ENCODE measurements at places on chromosomes 1 and 21.

GRCh38 chr1:154208677-154209388, 2.7 kb upstream of the CFAP141 start:
- no peak for DNase-seq

- no peak for DNase-seq
Observed at GRCh38 chr1:212945463-212946160, 4.7 kb upstream of the VASH2 start.

- DNase-seq: peak; percentile 98
Observed at GRCh38 chr1:61754545-61754944, 12.3 kb downstream of the PATJ start.

DNA sequence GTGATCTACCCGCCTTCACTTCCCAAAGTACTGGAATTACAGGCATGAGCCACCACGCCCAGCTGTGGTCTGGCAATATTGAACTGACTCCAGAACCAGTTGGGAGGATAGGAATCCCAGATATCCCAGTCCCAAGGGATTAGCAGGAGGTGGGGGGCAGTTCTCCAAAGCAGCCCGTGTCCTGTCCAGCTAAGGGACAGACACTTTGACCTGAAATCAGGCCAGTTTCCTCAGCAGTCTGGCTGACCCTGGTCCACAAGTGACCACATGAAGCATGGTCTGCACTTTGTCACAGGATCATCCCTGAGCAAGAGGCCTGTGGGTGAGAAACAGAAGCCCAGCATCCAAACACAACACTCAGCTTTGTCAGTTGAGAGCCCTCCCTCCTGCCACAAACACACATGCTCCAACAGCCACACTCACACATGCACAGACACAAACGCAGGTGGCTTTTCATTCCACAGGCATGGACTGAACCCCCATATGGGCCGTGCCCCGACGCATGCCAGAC, 2.7 kb upstream of the FDPS start:
- DNase-seq: no peak

- no peak for DNase-seq
Observed at GRCh38 chr1:109530457-109531087, 9.1 kb upstream of the GPR61 start.

DNA sequence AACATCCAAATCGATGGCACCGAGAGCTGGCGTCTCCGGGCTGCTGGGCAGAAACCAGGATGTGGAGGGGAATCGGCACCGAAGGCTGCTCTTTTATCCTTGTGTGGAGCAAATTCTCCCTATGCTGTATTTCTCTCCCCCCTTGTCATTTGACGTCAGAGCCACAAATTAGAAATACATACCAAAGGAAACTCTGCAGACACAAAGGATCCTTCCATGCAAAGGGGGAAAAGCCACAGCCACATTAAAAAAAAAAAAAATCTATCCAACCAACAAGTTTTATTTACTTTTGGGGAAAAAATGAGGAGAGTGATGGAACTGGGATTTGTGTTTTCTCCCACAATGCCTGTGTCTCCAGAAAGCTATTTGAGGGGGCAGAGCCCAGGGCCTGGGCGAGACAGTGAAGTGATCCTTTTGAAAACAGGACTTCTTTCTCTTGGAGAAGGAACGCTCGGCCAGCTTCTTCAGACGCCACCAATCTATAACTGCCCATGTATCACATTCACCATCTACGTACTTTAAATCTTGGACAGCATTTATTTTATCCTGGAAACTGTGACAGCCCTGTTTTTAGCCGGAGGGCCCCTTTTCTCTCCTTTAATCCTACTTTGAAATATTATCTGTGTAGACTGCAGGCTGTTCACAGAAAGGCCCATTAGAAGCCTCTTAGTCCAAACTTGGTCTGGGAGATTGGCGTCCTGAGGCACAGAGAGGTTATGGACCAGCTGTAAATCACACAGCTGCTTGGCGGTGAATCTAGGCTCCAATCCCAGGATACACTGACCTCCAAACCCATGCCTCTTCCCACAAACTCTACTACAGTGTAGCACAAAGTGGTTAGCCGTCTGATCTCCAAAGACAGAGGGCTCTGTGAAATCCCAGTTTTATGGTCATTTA, 4.5 kb downstream of the KANK4 start:
- DNase-seq: no peak

- DNase-seq: no peak
Observed at GRCh38 chr21:32519945-32520874, 65.1 kb downstream of the TCP10L start.

DNA sequence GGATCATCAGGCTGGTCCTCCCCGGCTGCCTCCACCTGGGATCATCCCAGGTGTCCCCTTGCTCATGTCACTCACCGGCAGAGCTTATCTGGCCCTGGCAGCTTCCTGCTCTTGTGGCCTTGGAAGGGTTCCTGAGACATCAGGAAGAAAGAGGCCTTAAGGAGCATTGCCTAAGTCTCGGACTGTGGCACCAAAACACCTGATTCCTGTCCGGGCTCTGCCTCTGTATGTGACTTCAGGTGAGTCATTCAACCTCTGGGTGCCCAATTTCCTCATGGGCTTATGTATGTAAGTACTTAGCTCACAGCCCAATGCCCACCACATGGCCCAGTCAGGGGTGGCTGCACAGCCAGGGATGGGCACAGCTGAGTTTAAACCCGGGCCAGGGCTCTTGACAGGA, 255.9 kb upstream of the VAMP3 start:
- peak; percentile 40 for DNase-seq

DNA sequence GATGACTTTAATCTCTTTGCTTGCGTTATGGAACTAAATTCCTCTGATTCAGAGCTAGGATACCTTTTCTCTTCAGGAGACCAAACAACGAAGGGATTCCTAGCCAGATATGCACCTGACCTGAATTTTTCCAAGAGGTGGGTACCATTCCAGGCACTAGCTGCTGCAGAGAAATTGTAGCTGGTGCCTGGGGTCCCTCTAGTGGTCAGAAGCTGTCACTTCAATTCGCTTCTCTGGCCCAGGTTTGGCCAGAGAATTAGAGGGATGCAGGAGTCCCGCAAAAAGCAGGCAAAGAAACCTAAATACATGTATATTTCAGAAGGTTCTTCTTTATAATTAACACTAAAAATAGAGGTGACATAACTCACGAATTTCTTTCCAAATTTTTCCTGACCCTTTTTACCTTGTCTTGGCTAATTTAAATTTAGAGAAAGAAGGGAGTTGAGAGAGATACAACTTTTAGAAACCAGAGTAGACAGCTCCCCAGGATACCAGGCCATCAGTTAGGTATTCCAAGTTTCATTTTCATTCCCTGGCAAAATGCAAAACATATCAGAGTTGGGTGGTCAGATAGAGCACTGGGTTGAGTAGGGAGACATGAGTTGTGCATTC, 9.6 kb downstream of the ACKR1 start:
- DNase-seq: peak; percentile 34

- DNase-seq: no peak
Observed at GRCh38 chr21:34698270-34699015, 29.6 kb downstream of the CLIC6 start.

- peak; percentile 37 for DNase-seq
Observed at GRCh38 chr1:74502432-74502831, 10.0 kb downstream of the LRRC53 start.

- DNase-seq: no peak
Observed at GRCh38 chr21:41695513-41695912, 71.3 kb downstream of the RIPK4 start.

DNA sequence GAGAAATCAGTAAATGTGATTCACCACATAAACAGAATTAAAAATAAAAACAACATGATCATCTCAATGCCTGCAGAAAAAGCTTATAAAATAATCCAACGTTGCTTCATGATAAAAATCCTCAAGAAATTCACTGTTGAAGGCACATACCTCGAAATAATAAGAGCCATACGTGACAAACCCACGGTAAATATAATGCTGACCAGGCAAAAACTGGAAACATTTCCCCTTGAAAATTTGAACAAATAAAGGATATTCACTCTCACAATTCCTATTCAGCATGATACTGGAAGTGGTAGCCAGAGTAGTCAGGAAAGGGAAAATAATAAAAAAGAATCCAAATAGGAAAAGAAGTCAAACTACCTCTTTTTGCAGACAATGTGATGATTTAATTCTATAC, 148.8 kb downstream of the BRINP3 start:
- DNase-seq: no peak

GRCh38 chr1:30120245-30121000, 603.0 kb downstream of the MATN1 start:
- no peak for DNase-seq

DNA sequence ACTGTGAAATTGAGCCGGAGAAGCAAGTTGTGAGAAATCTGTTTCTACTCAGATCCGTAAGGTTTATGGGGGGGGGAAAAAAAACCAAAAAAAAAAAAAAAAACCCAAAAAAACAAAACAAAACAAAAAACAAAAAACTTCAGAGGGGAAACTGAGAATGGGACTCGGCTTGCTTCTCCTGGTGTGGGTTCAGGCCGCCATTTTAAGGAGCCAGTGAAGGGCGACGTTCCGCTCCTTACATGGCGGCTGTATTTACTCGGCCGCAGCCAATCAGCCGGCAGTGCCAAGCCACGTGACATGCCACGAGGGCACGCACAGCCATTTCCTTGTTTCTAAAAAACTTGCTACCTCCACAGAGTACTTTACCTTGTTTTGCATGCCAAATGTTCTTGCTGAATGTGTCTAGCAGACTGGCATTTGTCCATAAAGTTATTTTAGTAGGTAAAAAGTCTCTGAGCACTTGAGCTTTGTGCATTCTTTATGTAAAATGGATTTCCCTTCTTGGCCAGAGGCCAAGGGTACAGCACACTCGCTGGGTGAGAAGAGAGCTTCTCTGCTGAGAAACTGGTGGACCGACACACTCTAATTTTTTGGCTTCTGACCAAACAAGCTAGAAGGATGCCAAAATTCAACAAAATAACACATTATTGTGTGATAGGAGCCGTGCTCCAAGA, 101.8 kb downstream of the NFIA start:
- DNase-seq: peak; percentile 82

- no peak for DNase-seq
Observed at GRCh38 chr1:57118948-57119603, 153.3 kb upstream of the C8B start.

DNA sequence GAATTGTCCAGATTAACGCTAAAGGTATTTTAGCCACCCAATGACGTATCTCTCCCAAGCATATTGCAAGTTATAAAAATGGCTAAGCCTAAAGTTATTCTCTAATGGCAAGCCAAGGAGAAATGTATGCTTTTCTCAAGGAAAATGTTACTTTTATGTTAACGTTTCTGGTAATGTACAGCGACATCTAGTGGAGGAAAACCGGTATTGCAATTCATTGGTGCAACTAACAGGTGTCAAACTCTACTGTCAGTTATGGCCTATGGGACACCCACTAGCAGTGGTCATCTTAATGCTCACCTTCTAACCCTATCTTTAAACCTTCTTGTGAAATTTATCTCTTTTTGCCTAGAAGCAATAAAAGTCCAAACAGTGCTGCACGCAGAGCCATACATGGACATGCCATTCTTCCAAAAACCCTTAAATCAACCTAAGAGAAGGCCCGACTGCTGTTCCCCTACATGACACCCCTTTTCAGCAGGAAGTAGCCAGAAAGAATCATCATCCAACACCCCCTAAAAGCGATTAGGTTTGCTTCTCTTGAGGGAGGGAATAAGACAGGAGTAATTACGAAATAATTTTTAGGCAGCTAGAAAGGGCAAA, 68.7 kb upstream of the LRIF1 start:
- DNase-seq: peak; percentile 34

Data from bronchial epithelial cell (primary cell).